ENCODE measurements at places on chromosomes 16 and 17.

DNA sequence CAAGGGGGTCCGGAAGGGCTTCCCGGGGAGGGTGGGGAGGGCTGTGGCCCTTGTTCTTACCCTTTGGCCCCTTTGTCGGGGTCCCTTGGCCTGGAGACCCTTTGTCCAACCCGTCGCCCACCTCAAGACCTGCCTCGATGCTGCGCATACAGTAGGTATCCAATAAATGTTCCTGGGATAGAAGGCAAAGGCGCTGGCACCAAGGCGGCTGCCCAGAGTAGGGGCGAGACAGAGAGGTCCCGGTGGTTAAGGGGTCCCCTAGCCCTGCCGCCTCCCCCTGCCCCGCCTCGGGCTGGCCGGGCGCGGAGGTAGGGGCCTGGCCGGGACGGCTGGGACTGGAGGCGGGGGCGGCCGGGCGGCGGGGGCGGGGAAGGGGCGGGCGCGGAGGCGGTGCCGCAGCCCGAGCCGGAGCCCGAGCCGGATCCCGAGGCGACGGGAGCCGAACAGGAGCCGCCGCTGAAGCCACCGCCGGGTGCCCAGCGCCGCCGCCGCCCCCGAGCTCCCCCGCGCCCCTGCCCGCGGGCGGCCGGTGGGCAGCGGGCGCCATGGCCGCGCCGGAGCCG is at the start of gene NHERF2:
Gene NHERF2 (plus strand): TSS at position 442 of the 563 bp plus-strand sequence. CDS start 104 bp downstream, at position 546.
- peak; percentile 41 for DNase-seq

- no peak for DNase-seq
These were observed 671 bp downstream of the CHMP6 start for GRCh38 chr17:80992077-80992947.

DNA sequence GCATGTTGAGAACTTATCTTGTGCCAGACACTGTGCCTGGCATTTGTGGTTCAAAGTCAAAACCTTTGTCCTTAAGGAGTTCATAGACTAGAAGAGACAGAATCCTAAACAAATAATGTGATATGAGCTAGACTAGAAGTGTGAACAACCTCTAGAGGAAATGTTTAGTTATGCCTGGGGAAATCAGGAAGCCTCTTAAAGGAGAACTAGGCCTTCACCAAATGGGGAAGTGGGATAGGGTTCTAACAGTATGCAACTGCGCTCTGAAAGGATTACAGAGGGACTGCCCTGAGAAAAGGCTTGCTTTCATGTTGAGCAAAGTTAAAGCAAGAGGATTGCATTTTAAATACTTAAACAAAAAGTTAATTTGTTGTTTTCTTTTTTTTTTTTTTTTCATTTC is 4.9 kb downstream of the RUNDC1 start:
- DNase-seq = no peak

DNA sequence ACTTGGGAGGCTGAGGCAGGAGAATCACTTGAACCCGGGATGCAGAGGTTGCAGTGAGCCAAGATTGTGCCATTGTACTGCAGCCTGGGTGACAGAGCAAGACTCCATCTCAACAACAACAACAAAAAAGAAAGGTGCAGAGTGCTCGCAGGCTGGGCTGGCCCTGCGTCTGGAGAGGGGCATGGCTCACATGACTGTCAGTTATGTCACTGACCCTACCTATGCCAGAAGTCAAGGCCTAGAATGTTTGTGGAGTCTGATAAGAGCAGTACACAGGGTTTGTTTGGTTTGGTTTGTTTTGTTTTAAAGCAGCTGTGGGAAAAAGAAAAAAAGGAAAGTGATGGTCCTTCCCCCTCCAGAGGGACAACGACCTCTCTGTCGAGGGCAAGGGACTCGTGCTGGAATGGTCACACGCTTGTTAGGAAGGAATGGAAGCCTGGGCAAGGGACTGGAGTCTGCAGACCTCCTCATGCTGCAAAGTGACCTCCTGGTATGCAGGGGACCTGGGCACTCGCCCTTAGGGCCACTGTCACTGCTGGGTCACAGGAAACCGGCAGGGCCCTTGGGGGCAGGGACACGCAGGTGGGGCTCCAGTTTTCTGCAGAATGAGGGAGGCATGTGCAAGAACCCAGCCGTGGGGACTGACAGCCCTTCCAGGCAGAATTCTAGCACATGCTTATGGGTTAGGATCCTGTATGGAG is 10.1 kb upstream of the OSGIN1 start:
- DNase-seq = no peak

GRCh38 chr16:27417047-27417671 is 15.2 kb downstream of the IL21R start:
- no peak for DNase-seq

DNA sequence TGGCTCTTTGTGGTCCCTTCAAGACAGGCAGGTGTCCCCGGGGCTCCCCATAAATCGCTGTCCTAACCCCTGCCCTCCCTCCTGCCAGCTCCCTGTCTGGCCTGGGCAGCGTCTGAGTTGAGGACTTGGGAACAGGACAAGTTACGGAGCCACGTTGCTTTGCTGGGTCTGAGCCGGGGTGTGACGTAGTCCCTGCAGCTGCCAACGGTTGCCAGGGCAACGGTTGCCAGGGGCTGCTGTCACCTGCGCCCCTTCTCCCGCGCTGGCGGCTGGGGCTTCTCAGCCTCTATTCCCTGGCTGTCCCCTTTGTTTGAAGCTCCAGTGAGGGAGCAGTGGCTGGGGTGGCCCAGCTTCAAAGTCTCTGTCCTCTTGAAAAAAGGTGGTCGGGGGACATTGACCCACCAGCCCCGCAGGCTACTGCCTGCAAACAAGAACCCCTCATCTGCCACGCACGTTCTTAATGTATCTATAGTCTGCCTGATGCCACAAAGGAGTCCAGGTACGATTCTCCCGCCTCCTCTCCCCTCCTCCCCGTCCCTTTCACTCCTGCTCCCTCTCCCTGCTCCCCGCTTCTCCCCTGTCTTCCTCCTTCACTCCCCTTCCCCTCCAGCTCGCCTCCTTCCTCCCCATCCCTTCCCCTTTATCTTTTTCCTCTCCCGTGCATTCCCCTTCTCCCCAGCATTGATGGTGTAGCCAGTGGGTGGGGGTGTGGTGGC is 10.9 kb downstream of the ADGRG1 start:
- no peak for DNase-seq

GRCh38 chr16:50079397-50080140 is 13.8 kb downstream of the HEATR3 start:
- no peak for DNase-seq

- no peak for DNase-seq
These were observed 283.3 kb upstream of the CDH5 start for GRCh38 chr16:66083171-66083570.

GRCh38 chr17:4796552-4796920 is 572 bp downstream of the PSMB6 start:
- DNase-seq = peak; percentile 57

GRCh38 chr16:67483150-67483549 is at the start of gene AGRP:
Gene AGRP (minus strand): TSS chr16:67483547. CDS start chr16:67483398, 149 bp downstream.
- DNase-seq = no peak
